ENCODE measurements at places on chromosomes 3 and 15.

- no peak for DNase-seq
These were observed 275.5 kb downstream of the SHOX2 start for GRCh38 chr3:157830556-157831236.

DNA sequence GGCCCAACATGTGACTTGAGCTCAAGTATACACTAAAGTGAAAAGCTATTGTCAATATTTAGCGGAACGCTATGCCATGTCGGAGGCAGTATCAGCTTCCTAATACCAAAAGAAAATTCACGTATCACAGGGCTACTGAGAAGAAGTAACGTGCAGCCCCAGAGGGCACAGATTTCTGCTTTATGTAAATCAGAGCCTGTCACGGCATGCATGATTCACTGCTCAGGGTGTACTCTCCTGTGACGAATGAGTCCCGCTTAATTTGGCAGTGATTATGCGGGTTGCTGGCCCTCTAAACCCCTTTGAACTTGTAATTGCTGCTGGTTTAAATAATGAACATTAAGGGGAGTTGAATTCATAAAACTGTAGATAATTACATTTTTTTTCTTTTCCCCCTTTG lies 85.3 kb downstream of the MEIS2 start:
- DNase-seq, result no peak

GRCh38 chr3:6468589-6468988 lies 392.3 kb upstream of the GRM7 start:
- DNase-seq, result no peak

DNA sequence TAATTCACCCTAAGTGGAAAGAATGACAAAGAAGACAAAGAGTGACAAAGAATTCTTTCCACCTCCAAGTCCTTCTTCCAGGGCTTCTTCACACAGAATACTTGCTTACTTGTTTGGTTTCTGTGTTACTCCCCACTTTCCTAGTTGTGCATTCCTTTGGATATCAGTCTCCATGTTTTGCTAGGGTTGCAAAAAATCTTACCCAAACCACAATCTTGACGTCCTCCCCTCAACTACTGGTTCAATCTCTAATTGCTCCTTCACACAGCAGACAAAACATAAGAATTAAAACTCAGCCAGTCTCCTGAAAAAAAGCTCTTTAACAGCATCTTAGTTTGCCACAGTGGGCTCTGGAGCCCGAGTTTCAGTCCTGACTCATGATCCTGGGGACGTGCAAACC lies 297.6 kb upstream of the CHRNA7 start:
- no peak for DNase-seq

- peak; percentile 85 for DNase-seq
These were observed 90.0 kb downstream of the APBA2 start for GRCh38 chr15:28975766-28976179.

GRCh38 chr15:39491886-39492490 lies 88.9 kb upstream of the THBS1 start:
- no peak for DNase-seq

- DNase-seq, result no peak
These were observed 92.2 kb upstream of the AGTR1 start for GRCh38 chr3:148605521-148605920.

DNA sequence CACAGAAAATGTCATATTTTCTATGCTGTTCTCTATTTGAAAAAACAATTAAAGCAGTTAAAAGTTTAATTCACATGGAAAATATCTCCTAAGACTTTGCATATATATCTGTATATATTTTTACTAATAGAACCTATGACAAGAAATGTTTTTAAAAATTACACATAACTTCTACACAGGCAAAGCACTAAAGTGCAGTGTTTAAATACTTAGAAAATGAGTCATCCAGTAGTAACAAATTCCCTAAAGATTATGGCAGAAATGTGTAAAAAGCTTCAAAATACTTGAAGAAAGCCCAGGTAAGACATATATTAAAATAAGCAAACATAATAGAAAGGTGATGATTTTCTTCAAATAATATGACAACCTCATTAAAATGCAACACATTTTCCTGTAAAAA lies 236.6 kb downstream of the TBC1D5 start:
- no peak for DNase-seq

DNA sequence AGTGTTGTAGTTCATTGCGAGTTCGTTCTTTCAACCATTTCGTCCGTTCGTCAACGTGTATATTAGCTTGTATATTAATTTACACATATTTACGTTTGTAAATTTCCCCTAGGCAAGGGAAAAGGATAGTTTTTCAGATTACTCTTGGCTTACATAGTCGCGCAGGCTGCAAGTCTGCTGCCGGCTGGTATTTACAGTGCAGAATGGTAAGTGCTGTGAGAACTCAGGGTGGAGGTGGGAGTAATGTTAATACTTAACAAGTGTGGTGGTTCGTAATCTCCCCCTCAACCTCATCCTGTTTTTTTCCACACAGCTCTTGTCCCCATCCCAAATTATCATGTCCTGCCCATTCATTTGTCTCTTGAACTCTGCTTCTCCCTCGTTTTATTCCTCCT lies 766 bp downstream of the FAM98B start:
- no peak for DNase-seq

DNA sequence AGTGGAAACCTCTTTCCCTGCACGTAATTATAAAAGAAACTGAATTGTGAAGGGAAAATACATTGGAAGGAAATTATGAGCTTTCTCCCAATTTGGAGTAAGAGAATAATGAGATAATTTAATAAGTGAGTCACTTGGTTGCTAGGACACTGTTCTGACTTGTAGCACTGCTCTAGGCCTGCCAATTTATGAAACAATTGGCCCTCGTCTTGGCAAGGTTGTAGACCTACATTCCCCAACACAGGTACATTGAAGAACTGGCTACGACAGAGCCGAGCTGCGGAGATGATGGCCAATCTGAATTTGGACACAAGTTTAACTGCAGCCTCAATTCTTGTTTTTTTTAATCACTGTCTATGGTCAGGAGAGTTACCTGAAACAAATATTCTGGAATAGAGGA lies 674.1 kb downstream of the MECOM start:
- DNase-seq, result no peak

DNA sequence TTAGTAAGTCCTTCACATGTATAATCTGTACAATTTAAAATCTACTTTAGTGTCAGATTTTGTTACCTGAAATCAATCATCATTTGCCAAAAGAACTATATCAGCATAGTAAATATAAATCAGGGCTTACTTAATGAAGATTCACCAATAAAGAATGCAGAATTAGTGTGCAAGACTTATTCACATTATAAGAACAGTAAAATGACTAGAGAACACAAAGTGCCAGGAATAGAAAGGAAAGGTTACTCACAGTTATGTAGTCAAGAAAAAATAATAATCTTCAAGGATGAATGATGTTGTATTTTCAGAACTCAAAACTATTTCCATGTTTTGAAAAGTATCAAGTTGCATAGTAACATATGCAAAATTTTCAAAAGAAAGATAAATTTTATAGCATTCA lies 891.9 kb downstream of the ROBO1 start:
- no peak for DNase-seq

DNA sequence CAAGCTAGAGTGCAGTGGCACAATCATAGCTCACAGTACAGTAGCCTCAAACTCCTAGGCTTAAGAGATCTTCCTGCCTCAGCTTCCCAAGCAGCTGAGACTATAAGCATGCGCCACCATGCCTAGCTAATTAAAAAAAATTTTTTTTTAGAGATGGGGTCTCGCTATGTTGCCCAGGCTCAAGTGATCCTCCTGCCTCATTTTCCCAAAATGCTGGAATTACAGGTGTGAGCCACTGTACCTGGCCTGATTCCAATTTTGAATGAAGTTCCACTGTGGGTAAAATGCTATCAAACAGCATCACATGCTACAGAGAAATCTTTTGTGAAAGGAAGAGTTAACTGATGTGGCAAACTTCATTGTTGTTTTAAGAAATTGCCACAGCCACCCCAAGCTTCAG lies 17.5 kb downstream of the ADPGK start:
- DNase-seq, result no peak
